ENCODE measurements at places on chromosomes 1 and 21. TPM values are rescaled to one million over a fixed set of nuclear protein-coding genes. Genes with fewer than 3 reads are reported as not detected.

Gene SLC16A1
- 18.8 TPM for total RNA-seq

Gene TFF3
- 72.9 TPM for total RNA-seq

Gene LCA5L
- total RNA-seq, result not detected

Gene EFNA1
- 18.7 TPM for total RNA-seq

Gene HNRNPCL2
- not detected for total RNA-seq

Gene SPRR2E
- total RNA-seq, result not detected

Gene KCNE1
- total RNA-seq, result 50.2 TPM

Gene CTXND2
- total RNA-seq, result not detected

DNA sequence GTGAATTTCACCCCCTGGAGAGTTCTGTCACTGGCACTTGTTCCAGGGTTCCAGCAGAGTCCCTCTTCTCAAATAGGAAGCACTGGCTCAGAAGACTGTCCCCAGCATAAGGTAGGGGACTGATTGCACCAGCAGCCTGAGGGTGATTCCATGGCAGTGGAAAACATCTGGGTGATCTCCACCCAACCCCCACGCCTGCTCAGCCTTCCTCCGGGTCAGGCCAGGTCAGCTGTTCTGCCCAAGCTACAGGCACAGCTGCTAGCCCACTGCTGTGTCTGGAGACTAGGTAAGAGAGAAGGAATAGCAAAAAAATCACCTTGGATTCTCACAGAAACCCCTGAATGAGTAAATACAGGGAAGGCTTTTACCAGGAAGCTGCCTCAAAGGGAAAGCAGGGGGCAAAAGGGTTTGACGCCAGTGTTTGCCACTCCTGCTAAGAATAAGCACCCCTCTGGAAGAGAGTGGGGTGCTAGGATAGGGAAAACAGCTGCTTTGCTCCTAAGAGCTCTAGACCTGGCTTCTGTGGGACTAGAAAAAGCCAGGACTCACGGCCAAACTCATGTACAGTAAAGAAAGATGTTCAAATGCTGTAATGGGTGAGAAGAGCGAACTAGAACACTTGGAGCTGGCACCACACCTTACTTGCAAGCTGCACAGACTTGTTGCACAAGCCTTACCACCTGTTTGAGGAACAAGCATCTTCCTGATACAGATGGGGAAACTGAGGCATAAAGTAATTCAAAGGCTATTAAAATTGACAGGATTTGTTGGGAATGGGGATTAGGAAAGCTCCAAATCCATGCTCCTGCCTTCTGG, 1.0 kb upstream of the DENND2D start:
- no peak for DNase-seq

DNA sequence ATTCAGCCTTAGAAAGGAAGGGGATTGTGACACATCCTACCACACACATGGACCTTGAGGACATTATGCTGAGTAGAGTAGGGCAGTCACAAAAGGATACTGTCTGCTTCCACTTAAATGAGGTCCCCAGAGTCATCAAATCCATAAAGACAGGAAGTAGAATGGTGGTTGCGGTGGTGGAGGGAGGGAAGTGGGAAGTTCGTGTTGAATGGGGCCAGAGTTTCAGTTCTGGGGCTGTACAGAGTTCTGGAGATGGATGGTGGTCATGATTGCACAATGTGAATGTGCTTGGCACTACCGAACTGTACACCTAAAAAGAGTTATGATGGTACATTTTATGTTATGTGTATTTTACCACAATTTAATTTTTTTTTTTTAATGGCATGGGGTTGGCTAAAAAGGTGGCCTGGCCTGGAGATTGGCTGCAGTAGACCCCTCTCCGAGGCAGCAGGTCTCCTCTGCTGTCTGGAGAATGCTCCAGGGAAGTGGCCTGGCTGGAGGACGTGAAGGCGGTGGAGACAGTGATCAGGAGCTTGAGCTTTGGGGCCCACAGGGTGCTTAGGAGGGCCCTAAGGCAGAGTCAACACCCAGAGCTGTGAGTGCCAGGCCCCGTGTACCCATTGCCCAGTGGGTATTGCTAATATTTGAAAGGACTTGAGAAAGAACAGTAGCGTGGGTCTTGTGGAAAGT, 30.4 kb downstream of the IFNGR2 start:
- DNase-seq, result no peak

DNA sequence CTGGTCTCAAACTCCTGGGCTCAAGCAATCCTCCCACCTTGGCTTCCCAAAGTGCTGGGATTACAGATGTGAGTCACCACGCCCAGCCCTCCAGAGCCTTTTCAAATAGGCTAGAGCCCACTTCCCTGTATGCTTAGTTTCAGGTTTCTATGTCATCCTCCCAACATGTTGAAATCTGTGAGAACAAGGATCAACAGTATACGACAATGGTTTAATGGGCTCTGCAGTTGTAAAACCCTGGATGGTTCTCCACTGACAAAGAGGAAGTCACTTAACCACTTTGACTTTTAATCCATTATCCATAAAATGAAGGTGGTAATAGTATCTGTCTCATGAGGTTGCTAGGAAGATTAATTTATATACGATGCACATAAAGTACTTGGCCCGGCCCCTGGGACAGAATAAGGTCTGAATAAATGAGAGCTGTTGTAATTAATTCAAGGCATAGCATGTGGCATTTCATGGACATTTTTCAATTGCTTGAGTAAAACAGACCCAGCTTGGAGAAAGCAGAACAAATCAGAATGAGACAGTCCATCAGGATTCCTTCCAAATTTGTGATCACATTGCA, 113.9 kb upstream of the ZNF648 start:
- no peak for DNase-seq

DNA sequence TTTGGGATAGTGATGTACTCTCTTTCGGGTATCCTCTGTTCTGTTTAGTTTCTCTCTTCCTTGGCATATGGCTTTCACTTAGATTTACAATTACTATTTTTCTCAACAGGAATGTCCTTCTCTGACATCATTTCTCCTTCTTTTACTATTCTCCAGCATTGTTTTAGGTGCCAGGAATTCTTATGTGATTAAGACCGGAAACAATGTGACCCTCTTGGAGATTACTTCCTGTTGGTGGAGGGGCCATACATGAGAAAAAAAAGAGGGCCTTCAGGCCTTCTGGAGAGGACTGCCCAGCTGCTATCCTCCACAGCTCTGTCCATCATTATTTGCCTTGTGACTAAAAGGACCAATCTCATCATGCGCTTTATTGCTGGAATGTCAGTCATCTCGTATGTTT, 50.4 kb upstream of the ADAMTS5 start:
- DNase-seq, result no peak

DNA sequence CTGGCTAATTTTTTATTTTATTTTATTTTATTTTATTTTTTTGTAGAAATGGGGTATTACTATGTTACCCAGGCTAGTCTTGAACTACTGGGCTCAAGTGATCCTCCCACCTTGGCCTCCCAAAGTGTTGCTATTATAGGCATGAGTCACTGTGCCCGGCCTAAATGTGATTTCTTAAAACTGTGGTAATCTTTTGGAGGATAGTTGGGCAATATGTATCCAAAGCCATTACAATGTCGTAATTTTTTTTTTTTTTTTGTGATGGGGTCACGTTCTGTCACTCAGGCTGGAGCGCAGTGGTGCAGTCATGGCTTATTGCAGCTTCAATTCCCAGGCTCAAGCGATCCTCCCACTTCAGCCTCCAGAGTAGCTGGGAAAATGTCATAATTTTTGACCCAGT, 14.2 kb downstream of the ETV3L start:
- no peak for DNase-seq

DNA sequence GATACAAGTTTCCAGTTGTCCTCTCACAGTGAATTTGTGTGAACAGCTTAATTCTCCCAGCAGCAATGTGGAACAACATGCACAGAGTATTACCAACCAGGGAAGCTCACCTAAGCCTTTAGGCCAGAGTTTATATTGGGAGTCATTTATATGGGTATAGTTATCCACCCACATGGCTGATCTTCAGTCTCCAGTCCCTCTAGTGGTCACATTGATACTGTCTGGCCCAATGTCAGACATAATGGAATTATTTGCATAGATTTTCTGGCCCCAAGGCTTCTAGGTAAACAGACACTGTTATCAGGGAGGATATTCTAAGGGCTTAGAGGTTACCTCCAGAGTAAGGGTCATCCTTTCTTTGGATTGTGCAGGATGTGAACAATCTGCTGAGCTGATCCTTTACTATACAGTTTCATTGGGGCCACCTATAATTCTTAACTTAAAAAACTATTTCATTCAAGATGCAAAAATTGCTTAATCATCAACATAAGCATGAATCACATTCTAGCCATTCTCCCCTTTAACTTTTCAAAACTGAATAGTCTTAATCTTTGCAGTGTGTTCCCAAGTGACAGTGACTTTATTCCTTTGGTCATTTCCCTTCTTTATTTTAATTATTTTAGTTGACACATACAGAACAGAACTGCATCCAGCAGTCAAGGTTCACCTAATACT, 210.9 kb downstream of the LTN1 start:
- DNase-seq, result no peak

DNA sequence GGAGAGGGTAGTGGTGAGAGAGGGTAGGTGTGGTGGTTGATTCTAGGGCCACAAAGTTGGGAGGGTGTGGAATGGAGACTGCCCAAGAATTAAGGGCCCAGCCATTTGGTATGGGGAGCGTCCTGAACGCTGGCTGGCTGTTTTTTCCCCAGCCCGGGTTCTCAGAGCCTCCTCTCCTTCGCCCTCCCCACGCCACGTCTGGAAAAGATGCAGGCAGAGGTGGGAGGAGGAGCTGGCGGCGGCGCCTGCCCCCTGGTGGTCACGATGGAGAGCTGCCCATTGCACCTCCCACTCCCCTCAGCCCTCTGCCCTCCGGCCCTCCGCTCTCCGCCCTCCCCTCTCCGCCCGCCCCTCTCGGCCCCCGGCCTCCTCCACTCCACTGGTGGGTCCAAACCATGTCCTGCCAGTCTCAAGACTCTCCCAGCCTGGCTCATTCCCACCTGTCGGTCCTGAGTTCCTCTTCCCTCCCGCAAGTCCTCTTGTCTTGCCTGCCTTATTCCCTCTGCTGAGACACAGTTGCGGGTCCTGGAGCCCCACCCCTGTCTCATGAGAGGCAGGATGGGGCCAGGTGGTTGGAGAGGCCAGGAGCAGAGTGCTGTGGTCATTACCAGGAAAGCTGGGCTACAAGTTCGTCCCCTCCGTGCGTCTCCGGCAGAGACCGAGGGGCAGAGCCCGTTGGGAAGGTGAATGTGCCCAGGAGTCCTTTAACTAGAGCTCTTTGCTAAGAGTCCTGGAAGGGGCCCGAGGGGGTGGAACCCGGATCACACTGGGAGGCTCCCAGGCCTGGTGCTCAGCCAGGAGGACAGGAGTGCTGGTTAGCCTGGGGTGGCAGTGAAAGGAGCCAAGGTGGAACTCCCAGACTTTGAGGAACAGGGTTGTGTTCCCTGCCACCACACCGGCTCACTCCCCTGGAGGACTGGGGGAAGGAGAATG, 22.6 kb downstream of the ETNK2 start:
- peak; percentile 91 for DNase-seq

- no peak for DNase-seq
Measured at GRCh38 chr1:220746851-220747250, 1.3 kb upstream of the MTARC2 start.

DNA sequence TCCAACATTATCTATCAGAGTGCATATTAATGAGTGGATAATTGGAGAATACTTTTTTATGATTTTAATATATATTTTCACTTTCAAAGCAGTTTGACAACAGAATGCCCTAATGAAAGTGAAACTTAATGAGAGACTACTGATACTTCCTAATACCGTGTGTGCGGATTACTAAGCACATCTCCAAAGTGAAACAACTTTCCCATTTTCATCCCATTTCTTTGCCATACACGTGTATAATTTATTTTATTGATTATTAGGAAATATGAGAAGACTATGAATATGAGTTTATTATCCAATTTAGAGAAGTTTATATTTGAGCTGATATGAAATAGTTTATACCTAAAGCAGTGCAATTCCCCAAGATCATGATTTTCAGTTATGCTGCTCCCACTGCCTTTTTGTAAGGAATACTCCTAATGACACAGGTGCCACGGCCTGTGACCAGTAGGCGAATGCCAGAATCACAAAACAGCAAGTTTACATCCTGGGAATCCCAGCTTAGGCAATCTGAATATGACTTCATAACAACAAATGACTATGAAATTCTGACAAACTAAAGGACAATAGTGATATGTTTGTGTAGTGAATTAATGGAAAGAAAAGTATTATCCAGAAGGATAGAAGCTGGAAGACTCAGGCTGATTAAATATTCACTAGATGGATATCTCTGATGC, 202.9 kb downstream of the NCAM2 start:
- no peak for DNase-seq

DNA sequence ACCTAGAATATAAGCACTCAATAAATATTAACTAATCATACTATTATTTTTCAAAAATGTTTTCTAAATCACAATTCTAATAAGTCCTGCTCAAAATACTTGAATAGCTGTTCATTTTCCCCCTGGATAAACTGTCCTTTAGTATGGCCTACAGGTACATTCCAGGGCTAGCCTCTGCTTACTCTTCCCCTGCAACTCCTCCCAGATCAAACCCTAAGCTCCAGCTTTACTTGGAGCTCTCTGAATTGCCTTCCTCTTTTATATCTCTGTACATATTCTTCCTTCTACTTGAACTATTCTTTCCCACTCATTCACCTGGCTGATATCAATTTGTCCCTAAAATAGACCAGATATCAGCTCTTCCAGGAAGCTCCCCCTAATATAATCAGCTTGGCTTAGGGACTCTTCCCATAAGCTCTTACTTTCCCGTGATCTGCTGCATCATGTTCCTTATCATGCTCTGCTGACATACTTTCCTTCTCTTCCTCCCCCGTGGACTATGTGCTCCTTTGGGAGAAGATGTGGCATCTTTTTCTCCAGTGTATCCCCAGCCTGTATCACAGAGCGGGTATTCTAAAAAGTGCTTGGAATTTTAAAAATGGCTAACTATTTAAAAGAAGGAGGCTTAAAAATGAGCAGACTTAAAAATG, 43.1 kb upstream of the PIGC start:
- DNase-seq, result no peak

DNA sequence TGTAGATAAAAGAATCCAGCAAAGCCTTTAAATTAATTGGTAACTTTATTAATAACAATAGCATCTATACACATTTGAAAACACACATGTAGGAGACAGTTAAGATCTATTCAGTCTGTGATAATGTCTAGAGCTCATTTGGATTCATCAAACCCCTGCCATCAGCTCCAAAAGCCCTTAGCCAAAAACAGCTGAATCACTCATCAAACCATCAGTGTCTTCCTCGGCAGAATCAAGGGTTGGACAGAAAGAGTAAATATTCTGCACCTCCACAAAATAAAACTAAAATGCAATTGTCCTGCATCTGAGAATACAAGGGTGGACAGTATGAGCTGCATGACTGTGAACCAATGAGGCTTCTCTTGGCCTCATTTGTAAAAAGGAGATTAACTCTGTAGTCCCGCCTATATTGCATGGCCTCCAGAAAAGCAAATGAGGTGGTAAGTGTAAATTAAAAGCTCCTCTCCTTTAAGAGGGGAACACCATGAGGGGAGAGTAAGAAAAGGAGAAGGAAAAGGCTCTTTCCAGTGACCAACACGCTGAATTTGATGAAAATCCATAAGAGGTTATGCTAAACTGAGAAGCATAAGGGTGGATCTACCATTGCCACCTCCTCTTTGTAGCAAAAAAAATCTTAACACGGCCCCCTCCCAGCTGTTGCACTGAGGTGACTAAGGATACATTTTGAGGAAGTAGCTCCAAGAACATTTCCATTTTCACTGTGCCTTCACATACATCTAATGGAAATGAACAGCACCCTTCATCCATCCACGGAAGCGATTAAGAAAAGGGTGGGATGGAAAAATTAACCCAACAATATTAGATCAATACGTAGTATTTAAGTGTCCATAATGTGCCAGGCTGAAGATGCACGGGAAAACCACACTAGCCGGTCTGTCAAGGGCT, 14.7 kb upstream of the BOLA1 start:
- DNase-seq, result peak; percentile 57
